ENCODE measurements at places on chromosomes 2 and 18. TPM values are rescaled to one million over a fixed set of nuclear protein-coding genes. Genes with fewer than 3 reads are reported as not detected.

DNA sequence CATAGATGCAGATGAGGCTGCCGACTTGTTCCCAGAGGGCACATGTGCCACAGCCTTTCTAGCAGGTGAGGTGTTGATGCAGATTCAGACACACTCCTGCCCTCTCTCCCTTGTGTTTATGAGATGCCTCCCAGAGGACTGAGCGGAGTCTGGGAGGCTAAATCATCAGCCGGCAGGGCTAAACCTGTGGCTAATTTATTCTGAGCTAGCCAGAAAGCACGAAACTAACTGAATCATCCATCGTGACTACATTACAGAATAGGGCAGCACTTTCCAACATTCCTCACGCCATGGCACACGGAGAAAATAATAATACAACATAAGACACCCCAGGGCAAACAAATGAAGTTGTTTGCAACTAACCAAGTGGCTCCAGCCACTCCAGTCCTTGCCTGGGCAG lies 101.7 kb upstream of the FZD7 start:
- no peak for DNase-seq

DNA sequence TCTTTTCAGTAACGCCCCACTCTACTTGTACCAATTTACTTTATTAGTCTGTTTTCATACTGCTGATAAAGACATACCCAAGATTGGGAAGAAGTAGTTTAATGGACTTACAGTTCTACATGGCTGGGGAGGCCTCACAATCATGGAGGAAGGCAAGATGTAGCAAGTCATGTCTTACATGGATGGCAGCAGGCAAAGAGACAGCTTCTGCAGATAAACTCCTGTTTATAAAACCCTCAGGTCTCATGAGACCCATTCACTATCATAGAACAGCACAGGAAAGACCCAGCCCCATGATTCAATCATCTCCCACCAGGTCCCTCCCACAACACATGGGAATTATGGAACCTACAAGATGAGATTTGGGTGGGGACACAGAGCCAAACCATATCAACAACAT lies 38.8 kb upstream of the OSBPL6 start:
- no peak for DNase-seq

GRCh38 chr2:207154556-207155510 lies 10.9 kb downstream of the KLF7 start:
- DNase-seq = no peak

- no peak for DNase-seq
These were observed 283.2 kb downstream of the MREG start for GRCh38 chr2:215729985-215730620.

- DNase-seq = no peak
These were observed 32.0 kb downstream of the NEDD4L start for GRCh38 chr18:58076052-58076451.

- DNase-seq = no peak
These were observed 901.6 kb downstream of the EPHA4 start for GRCh38 chr2:220670511-220670910.

DNA sequence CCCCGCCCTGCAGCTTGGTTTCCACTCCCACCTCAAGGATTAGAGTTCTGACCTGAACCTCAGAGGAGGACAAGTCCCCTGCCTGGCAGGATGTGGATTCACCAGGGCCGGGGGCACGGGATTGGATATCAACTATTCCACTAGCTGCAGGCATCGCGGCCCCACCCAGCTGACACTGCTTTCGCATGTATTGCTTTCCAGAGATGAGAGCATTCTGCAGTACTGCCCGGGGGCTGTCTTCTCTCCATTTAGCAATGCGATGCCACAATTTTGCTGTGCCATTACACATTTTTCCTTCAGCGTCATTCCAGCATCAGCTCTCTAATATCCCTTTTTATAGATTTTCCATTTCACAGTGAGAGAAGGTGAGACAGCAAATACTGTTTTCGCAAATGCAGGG lies 42.0 kb downstream of the CTIF start:
- no peak for DNase-seq

DNA sequence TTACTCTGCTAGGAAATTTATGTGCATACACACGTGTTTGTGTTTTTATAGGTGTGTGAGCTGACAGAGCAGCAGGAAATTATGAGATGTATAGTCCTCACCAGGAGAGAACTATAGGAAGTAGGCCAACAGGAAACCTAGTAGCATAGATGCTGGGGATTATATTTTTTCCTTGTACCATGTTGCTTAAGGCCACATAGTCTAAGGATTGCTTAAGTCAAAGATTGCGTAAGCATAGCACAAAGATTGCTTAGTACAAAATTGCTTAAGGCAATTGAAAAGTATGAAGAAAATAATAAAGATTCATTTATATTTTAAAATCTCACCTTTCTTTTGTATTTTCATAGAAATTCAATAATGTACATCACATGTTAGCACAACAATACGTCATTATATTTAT lies 18.7 kb upstream of the CCDC102B start:
- no peak for DNase-seq

DNA sequence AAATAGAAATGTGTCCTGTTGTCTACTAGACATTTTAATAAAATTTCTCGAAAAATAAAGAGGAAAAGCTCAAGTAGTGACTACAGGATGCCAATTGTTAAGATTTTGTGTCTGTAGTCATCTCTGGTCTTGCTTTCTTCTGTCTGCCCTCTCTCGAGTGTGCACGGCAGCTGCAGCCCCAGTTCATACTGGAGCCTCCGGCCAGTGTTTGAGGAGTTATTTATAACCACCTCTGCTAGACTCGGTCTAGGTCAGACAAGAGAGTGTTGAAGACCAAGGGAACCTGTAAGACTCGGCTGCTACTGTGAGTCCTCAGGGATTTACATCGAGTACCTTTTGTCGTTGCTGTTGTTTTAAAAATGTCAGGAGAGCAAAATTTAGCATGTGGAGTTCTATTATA lies 810.1 kb upstream of the POU3F3 start:
- DNase-seq = no peak

DNA sequence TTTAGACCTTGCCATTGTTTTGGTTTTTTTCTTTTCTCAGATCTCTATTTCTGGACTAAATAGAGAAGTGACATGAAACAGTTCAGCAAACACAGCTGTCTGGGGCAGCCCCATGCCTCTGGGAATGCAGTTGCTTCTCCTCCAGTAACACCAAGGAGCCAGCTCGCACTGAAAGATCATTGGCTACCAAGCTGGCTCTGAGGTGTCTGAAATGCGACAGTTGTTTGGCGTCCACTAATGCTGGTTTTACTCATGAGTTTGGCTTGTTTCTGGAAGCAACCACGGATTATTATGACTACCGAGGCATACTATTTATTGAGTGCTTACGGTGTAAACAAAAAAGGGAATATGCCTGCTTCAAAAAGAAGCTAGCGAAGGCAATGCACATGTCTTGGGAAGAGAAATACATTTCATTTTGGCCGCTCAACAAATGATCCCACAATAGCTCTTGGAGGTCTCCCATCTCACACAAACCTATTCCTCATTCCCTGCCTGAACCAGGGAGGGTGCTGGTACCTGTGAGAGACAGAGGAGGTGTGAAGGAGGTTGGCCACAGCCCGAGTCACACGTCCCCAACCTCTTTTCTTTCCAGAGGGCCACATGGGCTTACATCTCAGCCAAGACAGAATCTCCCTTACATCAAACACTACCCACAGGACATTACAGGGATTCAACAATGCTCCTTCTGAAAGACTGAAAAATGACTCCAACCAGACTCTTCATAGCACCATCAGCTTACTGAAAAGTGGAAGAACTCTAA lies 37.5 kb upstream of the NEB start:
- no peak for DNase-seq

DNA sequence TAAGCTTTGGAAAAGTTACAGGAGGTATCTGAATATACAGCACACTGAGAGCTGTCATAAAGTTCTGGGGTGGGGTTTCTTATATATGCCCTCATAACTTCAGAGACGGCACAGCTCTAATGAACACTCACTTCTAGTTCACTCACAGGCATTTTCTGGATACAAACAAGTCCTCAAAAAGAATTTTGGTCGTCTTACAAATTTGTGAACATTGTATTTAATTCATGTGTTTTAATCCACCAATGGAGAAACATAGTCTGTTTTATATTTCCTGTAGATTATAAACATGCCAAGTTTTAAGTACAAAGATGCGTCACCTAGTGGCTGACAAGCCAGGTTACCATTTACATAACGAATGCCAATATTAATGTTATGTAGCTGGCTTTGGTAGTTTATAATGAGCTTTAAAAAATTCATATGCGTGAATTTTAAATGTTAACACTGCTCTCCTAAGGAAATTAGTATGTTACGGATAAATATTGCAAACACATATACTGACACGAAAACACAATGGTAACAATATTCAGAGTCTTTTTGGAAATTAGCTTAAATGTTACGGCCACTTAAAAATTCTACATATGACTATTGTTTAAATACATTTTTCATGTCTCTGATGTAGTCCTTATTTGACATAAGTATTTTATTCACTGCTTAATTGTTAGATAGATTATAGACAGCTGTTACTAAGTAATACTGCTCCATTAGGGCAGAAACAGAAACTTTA lies 2.5 kb downstream of the COL3A1 start:
- no peak for DNase-seq

GRCh38 chr2:188975497-188976102 lies 1.4 kb downstream of the COL3A1 start:
- no peak for DNase-seq

DNA sequence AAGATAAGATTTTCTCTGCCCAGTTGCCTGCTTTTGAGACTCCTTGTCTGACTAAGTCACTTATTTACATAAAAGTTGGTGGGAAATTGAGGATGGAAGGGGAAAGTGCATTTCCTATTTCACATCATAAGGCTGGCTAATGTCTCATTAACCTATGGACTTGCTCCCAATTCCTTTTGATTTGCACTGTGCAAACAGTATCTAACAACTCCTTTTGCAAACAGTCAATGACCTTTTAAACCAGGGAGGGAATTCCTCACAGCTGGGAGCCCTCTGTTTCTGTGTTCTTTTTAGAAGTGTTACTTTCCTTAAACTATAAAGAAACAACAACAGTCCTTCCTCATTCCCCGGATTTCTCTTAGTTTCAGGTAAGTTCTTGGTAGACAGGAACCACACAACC lies 272.8 kb downstream of the RND3 start:
- DNase-seq = no peak

GRCh38 chr2:76298041-76298440 lies 587.3 kb upstream of the GCFC2 start:
- DNase-seq = no peak

DNA sequence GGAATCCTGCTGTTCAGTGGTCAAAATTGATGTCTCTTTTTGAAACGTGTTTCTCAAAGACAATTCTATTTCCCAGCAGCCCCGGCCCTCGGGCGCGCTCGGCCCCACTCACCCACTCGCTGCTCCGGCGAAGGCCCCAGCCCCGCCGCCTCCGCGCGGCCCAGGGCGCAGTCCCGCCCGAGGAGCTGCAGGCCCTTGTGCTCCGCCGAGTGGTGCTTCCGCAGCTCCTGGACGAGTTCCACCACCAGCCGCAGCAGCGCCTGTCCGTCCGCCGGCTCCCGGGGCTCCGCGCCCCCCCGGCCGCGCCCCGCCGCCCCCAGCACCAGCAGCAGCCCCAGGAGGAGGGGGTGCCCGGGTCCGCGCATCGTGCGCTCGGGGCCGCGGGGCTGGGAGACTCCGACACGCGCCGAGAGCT lies 413 bp downstream of the ALKAL2 start:
- no peak for DNase-seq

DNA sequence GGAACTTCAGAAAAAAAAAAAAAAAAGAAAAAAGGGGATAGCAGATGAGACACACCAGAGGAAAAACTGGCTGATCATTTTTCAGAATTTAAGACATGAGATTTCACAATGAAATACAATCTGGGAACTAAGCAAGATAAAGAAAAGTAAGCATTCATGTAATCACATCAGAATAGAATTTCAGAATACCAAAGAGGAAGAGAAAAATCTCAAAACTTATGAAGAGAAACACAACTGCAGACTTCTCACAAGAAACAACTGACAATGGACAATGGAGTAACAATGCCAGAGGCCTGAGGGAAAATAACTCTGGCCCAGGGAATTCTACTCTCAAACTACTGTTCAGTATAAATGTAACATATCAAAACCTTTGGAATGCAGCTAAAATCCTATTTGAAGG lies 13.2 kb upstream of the RRM2 start:
- no peak for DNase-seq

GRCh38 chr2:46937471-46937901 lies 21.9 kb upstream of the MCFD2 start:
- no peak for DNase-seq

GRCh38 chr2:197944416-197945096 lies 140.2 kb downstream of the PLCL1 start:
- DNase-seq = no peak

DNA sequence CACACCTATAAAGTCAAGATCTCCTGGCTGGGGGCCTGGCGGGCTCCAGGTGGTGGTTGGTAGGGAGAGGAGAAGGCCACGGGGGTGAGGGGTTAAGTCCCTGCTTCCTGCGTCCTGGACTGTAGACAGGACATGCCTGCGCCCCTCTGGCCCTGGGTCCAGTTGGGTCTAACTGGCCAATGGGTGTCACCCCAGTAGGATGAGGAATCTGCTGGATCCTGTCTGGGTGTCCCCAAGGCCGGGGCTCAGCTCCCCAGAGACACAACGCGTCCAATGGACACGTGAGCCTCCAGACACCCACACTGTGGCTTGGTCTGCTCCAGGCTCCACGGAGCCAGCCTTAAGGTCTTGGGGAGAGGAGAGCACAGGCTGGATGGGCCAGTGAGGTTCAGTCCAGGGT lies 19.6 kb downstream of the AQP12A start:
- DNase-seq = no peak

GRCh38 chr2:145065342-145065741 lies 545.4 kb upstream of the ZEB2 start:
- no peak for DNase-seq

The SOWAHC gene
- total RNA-seq = 8.5 TPM

The STARD6 gene
- not detected for total RNA-seq

The RSAD2 gene
- total RNA-seq = 15.9 TPM

The ALPG gene
- total RNA-seq = not detected

The PRSS56 gene
- total RNA-seq = not detected

The ATG16L1 gene
- total RNA-seq = 18.5 TPM

The ZBTB7C gene
- 0.19 TPM for total RNA-seq

The SANBR gene
- total RNA-seq = 3.1 TPM
